ENCODE measurements at places on chromosomes 12 and 14. TPM values are rescaled to one million over a fixed set of nuclear protein-coding genes. Genes with fewer than 3 reads are reported as not detected.
A peak's percentile ranks its signal among the peaks of the same experiment; 100 is the strongest.

DNA sequence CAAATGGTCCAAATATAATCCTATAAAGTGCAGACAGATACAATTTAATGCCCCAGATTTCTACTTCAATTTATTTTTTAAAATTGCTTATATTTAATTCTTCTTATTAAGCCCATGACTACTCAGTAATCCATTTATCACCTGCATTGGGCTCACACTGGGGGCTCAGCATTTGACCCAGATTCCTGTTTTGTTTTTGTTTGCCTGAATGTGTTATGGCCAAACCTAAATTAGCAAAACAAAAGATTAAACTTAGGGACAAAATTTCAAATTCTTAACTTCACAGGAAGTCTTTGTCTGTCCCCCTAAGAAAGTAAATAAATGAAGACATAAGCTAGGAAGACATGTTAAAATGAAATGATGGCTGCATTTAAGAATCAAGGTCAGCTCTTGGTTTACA lies 322.3 kb downstream of the RMST start:
- DNase-seq: no peak

- no peak for DNase-seq
Measured at GRCh38 chr12:132814232-132814631, 14.4 kb downstream of the GOLGA3 start.

GRCh38 chr14:58789736-58790135 lies 152.0 kb downstream of the DACT1 start:
- no peak for DNase-seq

DNA sequence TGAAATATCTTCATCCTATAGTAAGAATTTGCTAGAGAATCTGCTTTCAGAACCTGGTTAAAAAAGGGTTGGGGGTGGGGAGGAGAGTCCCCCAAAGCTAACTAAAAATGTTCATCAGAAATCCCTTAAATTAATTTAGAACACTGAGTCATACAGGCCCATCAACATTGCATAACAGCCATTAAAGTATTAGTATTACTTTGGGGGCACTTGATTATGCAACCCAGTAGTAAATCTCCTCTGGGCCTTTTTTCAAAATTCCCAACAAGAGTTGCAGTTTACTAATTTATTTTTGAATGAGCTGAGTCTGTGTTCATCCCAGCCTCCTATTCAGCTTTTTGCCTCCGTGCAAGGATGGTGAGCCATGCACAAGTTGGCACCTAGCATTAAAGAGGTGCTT lies 8.8 kb upstream of the SLC24A4 start:
- DNase-seq: no peak

- no peak for DNase-seq
Measured at GRCh38 chr12:64691795-64692583, 67.2 kb downstream of the GNS start.

DNA sequence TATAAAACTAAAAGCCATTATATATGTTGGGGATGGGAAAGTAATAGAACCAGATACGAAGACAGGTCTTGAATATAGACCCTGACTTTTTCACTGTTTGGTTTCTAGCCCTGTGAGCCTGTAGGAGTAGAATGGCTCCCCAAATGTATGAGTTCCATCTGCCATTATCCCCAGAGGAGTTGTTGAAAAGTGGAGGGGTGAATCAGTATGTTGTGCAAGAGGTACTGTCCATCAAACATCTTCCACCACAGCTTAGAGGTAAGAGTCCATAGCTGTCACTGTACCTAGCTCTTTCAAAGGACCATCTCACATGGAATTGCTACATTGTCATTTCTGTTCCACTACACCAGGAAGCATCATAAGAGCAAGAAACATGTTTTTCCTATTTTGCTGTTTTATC lies 1.1 kb downstream of the NCAPD2 start:
- DNase-seq: no peak

DNA sequence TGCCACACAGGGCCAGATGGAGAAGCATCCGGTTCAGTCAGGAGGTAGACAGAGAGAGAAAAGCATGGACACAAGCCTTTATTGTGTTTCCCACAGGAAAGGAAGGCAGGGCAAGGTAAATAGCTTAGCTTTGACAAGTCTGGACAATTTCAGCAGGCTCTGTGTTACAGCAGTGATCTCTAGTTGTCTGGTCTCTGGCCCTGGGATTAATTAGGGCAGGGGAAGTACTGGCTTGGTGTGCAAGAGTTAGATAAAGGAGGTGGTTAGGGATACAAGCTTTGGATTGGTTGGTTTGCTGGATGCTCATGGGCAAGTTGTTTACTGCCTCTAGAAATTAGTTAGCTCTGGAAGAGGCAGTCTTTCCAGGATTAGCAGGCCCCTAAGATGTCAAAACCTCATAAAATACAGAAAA lies 15.1 kb upstream of the NGDN start:
- DNase-seq: no peak

- no peak for DNase-seq
Measured at GRCh38 chr14:102279688-102280348, 25.1 kb downstream of the MOK start.

- no peak for DNase-seq
Measured at GRCh38 chr12:132596016-132596415, 14.4 kb downstream of the LRCOL1 start.

DNA sequence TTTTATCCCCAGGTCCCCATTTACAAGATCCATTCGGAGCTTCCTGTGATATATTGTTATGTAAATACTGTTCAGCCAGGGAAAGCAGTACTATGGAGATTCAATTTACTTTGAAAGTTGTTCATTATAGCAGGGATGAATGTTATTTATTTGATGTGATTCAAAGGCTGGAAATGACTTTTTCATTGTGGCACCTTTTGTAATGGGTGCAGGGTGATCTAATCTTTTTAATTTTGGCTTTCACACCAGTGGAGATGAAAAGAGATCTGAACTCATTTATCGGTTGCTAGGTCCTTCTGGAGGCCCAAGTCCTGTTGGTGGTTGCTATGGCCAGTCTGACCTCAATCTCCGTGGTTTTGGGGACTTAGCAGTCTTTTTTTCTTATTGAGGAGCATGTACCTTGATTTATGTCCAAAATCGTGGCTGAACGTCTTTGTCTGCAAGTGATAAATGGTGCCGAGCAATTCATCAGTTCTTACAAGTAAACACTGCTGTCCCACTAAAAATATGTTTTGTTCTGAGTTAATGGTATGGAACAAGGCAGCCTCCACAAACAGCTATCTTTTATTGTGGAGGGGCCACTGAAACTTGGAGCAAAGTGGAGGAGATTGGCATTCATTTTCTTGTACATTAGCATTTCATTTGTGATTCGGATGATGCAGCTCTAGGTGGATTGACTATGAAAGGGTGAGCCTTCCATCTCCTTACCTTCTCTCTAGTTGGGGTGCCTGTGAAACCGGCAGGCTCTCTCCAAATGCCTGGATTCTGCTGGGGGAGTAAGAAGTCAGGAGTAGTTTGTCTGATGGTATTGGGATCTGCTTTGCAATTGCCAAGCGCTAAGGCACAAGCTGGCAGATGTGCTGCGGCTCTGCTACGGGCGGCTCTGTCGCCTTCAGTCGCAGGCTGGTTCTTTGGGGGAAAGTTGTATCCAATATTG lies 2.0 kb downstream of the RMST start:
- no peak for DNase-seq

DNA sequence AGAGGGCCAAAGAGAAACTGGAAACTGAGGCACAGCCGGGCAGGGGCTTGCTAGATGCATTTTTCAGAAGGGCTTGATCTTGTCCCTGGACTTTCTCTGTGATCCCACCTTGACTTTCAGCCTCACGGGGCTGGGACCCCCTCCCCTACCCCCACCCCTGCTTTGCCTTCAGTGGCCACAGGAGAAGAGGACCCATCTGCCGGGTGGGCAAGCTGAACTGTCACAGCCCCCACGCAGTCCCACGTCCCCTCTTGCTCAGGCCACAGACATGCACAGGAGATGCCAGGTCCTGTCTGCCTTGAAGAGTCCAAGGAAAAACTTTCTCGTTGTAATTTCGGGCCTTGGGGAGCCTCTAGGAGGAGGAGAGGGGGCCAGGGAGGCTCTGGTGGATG lies 158.9 kb downstream of the KIF26A start:
- DNase-seq: no peak

DNA sequence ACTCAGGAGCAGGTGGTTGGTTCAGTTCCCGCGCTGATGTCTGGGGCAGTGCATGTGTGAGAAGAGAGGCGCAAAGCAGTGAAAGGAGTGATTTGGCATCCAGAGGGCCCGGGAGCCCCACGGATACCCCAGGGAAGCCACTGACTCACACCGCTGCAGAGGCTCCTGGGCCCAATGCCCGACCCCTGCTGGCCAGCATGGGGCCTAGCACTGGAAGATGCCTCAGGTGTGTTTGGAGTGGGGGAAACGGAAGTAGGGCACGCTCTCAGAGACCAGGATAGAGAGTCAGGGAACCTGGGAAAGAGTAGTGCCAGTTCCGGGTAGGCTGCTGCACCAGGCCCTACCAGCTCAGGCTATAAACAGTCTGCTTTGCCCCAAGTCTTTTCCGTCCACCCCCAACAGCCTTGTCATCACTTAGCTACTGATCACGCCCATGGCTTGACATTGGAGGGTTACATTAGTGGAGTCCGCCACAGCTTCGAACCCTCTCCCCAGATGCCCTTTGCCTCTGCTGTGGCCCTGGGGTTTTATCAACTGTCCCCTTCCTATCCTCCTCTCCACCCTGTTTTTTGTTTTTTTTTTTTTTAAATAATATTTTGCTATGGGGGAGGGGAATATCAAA lies 9.5 kb upstream of the CSAD start:
- peak; percentile 57 for DNase-seq

DNA sequence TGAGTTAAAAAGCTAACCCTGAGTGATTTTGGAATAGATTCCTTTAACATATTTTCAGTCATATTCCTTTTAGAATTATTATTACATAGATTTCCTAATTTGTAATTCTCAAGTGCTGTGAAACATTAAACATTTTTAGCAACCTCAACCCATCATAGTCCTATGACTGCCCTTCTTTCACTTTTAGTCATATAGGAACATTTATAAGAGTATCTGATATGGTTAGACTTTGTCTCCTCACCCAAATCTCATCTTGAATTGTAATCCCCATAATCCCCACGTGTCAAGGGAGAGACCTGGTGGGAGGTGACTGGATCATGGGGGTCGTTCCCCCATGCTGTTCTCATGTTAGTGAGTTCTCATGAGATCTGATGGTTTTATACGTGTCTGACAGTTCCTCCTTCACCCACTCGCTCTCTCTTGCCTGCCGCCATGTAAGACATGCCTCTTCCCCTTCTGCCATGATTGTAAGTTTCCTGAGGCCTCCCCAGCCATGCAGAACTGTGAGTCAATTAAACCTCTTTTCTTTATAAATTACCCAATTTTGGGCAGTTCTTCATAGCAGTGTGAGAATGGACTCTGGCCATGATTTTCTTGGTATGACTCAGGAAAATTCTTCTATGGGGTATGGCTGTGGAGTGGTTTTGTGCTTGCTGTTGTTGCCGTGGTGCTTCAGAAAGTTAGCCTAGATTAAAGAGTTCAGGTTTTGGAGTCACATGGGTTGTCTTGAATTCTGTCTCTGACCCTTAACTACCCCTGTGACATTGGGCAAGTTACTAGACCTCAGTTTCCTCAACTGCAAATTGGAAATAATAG lies 83.9 kb downstream of the FUT8 start:
- no peak for DNase-seq

DNA sequence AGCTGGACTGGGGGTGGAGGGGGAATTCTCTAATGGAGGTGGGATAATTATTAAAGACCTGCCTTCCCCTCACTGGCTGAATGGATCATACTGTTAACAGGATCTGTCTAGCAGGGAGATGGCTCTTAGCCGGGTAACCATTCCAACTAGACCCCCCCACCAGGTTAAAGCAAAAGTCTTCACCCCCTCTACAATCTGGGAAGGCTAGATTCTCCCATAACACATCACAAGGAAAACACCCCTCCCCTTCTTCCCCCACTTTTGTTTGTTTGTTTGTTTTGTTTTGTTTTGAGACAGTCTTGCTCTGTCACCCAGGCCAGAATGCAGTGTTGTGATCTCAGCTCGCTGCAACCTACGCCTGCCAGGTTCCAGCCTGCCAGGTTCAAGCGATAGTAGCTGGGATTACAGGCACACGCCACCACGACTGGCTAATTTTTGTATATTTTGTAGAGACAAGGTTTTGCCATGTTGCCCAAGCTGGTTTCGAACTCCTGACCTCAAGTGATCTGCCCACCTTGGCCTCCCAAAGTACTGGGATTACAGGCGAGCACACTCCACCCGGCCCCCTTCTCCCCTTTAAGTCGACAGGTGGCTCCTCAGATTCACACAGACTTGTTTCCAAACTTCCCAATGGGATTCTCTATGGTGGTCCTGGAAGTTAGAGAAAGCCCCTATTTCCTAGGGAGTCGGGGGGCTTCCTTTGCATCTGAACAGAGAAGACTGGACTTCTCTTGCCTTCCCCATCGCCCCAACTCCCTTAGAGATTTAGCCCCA lies 3.5 kb upstream of the BAZ2A start:
- DNase-seq: no peak

DNA sequence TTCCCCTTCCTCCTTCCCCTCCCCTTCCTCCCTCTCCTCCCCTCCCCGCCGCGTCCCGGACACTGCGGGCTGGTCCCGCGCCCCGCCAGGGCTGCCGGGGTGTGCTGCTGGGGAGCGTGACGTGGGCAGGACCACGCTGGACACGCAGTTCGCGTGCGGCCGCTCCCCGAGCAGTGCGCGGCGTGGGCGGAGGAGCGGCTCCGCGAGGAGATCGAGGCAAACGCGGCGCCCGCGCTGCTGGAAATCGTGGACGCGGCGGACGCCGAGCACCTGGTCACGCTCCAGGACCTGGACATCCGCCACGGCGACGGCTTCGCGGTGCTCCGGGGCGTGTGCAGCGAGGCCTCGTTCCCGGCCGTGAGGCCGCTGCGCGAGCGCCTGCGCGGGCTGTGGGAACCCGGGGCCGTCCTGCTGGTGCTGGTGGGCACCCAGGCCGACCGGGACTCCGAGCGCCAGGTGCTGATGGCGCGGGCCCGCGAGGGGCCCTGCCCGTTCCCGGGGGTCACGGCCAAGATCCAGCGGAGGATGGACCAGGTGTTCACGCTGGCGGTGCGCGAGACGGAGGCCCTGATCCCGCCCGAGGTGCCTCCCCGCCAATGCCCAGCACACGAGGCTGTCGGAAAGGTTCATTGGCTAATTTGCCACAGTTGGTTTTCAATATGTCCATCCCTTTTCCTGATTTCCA lies 84.3 kb downstream of the TNFAIP2 start:
- DNase-seq: no peak

DNA sequence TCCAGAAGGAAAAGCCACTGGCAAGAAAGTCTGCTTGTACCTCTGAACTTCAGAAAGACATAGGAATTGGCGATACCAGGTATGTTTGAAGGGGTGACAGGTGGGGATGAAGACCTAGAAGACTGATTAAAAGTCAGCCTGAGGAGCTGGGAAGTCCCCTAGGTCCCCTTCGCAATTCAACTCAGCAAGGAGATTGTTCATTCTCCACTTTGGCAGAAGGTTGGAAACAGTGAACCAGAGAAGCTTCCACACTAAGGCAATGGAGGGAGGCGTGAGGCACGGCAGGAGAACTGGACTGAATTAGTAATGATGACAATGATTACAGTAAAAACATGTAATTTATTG lies 240.3 kb upstream of the TMPO start:
- no peak for DNase-seq

The RBM19 gene
- 146 TPM for total RNA-seq

The FIGNL2 gene
- total RNA-seq: 0.69 TPM

The ACVRL1 gene
- total RNA-seq: 0.08 TPM

The DIO3 gene
- total RNA-seq: not detected

The PRKAB1 gene
- total RNA-seq: 37.3 TPM

The CACNA1C gene
- total RNA-seq: 0.08 TPM

All from activated T-cell treated with anti-CD3 and anti-CD28 coated beads, Interleukin-2, amount 50 U/mL, for 4 hours (primary cell).